Cardiac muscle cell (in vitro differentiated cells and primary cell): ENCODE measurements at places on chromosomes 4 and X.

DNA sequence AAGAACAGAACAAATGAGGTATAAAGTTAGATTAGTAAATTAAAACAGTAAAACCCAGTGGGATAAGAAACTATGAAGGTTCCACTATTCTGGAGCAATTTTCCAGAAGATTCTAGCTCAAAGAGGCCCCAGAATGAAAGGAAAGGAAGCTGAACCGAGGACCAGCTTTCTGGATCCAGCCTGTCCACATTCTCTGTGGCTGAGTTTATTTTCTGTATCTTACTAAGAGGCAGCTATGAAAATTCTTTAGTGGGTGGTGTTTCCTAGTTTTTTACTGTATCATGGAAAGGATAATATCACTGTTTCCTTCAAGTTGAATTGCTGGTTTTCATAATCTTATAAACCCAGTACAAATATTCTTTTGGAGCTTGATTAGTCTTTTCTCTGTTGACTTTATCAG lies 11.8 kb downstream of the DAPP1 start:
- DNase-seq, result no peak

- no peak for DNase-seq
Observed at GRCh38 chr4:53784112-53784511, 192.8 kb upstream of the LNX1 start.

- DNase-seq, result peak; percentile 25
Observed at GRCh38 chr4:52051213-52051614, at the start of gene SPATA18. Gene SPATA18, plus strand, starts transcription at chr4:52051304. Its CDS starts 401 bp downstream, at chr4:52051705.

- no peak for DNase-seq
Observed at GRCh38 chrX:123603491-123603890, 129.4 kb downstream of the THOC2 start.

GRCh38 chr4:139763672-139764071 lies 98.1 kb downstream of the MGST2 start:
- peak; percentile 84 for DNase-seq

- peak; percentile 88 for DNase-seq
Observed at GRCh38 chr4:7802093-7802726, 137.5 kb downstream of the AFAP1 start.

GRCh38 chrX:9871701-9872268 lies 85.6 kb downstream of the SHROOM2 start:
- peak; percentile 42 for DNase-seq

DNA sequence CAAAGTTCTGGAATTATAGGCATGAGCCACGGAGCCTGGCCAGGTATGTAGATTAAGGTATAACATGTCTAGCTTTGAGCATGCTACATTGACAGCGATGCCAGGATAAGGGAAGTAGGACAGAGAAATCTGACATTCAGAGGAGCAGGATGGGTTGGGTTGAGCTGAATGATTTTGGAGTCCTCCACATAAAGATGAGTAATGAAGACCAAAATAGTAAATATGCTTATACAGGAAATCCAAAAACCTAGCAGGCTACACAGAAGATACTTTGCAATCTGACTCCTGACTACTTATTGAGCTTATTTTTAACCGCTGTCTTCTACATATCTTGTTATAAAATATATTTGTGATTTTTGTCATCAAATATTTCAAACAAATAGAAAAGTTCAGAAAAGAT lies 69.7 kb downstream of the PDGFC start:
- DNase-seq, result no peak

- DNase-seq, result no peak
Observed at GRCh38 chr4:153065276-153065675, 129.2 kb downstream of the FHDC1 start.

DNA sequence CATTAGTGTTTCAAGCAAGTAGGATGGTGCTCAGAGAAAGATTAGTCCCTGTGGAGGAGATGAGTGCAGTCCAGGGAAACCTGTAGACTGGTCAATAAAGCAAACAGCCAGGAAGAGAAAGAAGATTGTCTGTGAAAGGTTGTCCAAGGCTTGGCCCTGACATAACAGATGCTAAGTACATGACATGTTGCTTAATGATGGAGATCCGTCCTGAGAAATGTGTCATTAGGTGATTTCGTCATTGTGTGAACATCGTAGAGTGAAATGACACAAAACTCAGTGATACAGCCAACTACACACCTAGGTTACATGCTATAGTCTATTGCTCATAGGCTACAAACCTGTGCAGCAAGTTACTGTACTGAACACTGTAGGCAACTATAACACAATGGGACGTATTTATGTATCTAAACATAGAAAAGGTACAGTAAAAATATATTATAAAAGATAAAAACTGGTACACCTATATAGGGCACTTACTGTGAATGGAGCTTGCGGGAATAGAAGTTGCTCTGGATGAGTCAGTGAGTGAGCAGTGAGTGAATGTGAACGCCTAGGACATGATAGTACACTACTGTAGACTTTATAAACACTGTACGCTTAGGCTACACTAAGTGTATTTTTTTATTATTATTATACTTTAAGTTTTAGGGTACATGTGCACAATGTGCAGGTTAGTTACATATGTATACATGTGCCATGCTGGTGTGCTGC lies 9.0 kb upstream of the PRSS48 start:
- DNase-seq, result no peak

GRCh38 chrX:120731386-120731785 lies 101.5 kb upstream of the C1GALT1C1 start:
- no peak for DNase-seq
